ENCODE measurements at places on chromosomes 2 and 18. TPM values are rescaled to one million over a fixed set of nuclear protein-coding genes. Genes with fewer than 3 reads are reported as not detected.

Gene METTL8
- 5.3 TPM for polyA plus RNA-seq

Gene TUBA4B
- polyA plus RNA-seq = not detected

Gene SERPINB12
- polyA plus RNA-seq = not detected

Gene DAPL1
- not detected for polyA plus RNA-seq

Gene INPP4A
- 5.1 TPM for polyA plus RNA-seq

Gene GNAL
- polyA plus RNA-seq = 3.5 TPM

Gene ADRA2B
- polyA plus RNA-seq = 2.2 TPM

Gene SNED1
- 6.7 TPM for polyA plus RNA-seq

Gene AAK1
- polyA plus RNA-seq = 13.8 TPM

Gene SERPINB7
- polyA plus RNA-seq = not detected

Gene PTPN18
- polyA plus RNA-seq = 16.4 TPM

Gene ABCB11
- 0.07 TPM for polyA plus RNA-seq

Gene FER1L5
- 0.05 TPM for polyA plus RNA-seq

Gene POTEC
- not detected for polyA plus RNA-seq

Gene LAMA3
- polyA plus RNA-seq = 1.7 TPM

Gene TOGARAM2
- 17.4 TPM for polyA plus RNA-seq

Gene RSAD2
- 3.0 TPM for polyA plus RNA-seq

Gene TNFAIP6
- polyA plus RNA-seq = 3.1 TPM

All from right cardiac atrium (tissue), 5 donors.